Activated gamma-delta T cell treated with anti-CD3 and anti-CD28 coated beads, Interleukin-2, amount 50 U/mL, for 16 hours (primary cell): ENCODE measurements at places on chromosomes 4 and X.

DNA sequence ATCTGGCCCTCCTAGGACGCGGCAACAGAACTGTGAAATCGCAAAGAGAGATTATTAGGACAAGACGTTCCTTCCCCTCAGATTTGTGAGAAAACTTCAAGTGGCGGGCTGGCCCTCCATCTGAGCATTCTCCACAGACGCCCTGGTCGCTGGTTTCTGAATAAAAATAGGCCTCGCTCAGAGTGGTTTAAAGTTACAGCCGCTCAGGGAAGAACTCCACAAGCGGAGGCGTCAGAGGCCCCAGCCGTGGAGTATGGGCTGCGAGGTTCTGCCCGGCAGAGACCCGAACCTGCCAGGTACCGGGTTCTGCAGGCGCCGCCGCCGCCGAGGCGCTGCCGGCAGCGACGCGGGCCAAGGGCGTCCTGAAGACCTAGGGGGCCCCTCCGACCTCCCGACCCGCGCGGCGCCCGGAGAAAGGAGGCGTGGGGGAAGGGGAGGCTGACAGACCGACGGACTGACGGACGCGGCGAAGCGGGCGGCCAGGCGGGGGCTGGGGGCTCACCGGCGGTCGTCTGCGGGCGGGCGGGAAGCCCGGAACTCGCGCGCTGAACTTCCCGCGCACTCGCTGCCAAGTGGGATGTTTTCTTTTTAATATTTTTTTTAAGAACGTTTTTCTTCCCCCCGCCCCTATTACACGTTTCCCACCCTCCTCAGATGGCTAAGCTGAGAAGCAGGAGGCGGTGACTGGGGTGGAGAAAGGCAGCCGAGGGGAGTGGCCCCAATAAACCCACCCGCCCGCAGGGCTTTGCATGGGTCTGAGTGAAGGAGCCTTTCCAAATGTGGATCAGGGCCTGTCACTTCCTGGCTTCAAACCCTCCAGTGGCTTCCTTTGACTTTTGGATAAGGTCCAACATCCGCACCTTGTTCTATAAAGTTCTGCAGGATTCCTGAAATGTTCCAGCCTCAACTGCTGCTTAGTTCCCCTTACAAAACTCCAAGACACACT is at the start of gene PABPC4L:
TSS of gene PABPC4L (minus strand) at position 574 of the 946 bp plus-strand sequence. CDS start 770 bp downstream, outside the sequence.
- no peak for DNase-seq

DNA sequence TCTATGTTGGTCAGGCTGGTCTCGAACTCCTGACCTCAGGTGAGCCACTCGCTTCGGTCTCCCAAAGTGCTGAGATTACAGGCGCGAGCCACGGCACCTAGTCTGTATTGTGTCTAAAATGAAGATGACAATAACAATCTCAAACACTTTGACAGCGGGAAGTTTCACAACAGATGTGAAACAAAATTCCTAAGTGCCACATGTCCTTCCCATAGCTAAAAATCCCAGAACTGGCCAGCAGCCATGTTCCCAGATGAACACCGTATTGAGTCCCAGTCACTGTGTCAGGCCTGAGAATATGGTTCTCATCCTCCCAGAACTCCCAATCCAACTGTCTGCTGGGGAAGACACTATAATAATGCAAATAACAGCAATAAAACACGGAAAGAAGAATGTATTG is 16.4 kb upstream of the KLHL8 start:
- no peak for DNase-seq

- DNase-seq = no peak
Measured at GRCh38 chrX:25810202-25810601, 327.9 kb upstream of the MAGEB18 start.

DNA sequence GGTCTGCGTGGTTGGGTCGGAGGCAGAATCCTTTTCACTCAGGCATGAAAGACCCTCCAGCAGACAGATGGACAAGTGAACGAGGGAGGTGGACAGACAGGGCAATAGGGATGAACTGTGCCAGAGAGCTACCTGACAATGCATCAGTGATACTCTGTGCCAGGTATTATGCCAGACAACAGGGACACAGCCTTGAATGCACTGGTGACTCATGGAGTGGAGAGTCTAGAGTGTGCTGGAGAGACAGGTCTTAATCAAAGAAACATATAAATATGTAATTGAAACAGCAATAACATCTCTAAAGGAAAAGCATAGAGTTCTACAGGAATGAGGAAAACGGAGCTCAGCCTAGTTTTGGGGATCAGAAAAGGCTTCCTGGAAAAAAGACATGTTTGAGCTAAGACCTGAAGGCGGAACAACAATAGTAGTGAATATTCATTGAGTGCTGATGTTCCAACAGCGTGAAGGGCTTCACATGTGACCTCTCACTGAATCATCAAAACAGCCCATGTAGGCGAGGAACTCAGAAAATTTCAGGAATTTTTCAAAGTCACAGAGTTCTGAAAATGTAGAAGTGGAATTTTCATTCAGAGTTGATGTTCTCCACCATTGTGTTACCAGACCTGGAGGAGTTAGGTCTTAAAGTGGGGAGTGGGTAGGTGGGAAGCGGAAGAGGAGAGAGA is 20.0 kb upstream of the FGFBP2 start:
- no peak for DNase-seq

GRCh38 chrX:109374262-109374960 is 107.5 kb downstream of the GUCY2F start:
- DNase-seq = no peak
